SK-N-SH (cell line): ENCODE measurements at places on chromosomes 6 and 20. TPM values are rescaled to one million over a fixed set of nuclear protein-coding genes. Genes with fewer than 3 reads are reported as not detected.

GRCh38 chr20:48818481-48818987 is 9.3 kb downstream of the PREX1 start:
- no peak for DNase-seq

DNA sequence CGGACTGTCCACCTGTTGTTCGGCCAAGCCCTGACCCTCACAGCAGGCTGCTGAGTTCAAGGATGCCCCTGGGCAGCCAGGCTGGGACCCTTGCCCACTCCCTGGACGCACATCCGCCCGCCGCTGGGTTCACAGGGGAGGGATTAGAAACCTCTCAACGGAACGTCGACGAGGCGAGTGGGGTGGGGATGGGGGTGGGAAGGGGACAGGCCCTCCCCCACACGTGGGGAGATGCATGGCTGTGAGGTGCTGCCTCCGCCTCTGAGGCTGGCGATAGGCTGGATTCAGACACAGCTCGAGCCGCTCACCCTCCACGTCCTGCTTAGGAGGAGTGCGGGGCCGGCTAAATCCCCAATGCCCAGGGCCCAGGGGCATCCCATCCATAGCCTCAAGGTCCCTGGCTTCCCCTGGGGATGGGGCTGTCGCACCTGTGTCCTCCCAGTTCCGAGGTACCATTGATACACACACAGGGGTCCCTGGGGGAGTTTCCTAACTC is 90.6 kb upstream of the BHLHE23 start:
- DNase-seq = no peak

- no peak for DNase-seq
Observed at GRCh38 chr6:154956771-154957522, 38.2 kb upstream of the TIAM2 start.

- no peak for DNase-seq
Observed at GRCh38 chr6:129647044-129647443, 62.9 kb downstream of the ARHGAP18 start.

- DNase-seq = no peak
Observed at GRCh38 chr20:10790013-10790412, 116.2 kb upstream of the JAG1 start.

DNA sequence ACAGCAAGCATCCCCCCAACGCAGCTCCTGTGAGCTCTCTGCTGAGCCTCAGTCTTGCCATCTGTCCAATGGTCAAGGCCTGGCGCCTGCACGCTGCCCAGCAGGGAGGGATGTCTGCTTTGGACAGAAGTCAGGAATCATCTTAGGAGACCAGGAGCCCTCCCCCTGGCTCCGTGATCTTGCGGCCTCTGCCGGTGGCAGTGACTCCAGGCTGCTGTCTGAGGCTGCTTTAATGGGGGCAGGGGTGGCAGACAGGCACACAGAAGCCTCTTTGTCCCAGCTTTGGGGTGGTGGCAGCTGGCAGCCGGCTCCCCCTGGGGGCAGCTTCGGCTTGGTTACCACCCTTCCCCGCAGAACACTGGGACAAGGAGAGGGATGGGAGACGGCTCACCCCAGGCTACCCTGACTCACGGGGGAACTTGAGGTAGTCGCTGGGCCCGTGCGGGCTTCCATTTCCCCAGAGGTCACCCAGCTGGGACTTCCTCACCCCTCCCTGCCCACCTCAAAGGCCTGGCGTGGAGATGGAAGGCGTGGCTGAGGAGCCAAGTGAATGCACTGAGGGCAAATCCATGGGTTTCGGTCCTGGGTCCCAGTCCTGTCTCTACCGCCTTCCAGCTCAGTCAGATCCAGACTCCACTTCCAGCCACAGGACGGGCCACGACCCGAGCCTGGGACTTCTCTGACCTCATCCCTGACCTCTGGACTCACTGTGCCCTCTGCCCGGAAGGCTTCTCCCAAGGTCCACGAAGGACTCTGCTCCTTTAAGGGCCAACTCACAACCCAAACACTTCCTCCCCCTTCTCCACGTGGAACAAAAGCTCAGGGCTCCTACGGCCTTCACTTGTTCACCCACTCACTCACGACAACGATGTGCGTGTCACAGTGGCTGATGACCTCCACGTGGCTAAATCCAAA is 14.8 kb downstream of the PEDS1 start:
- no peak for DNase-seq

- peak; percentile 48 for DNase-seq
Observed at GRCh38 chr6:111057074-111057752, 30.1 kb upstream of the SLC16A10 start.

DNA sequence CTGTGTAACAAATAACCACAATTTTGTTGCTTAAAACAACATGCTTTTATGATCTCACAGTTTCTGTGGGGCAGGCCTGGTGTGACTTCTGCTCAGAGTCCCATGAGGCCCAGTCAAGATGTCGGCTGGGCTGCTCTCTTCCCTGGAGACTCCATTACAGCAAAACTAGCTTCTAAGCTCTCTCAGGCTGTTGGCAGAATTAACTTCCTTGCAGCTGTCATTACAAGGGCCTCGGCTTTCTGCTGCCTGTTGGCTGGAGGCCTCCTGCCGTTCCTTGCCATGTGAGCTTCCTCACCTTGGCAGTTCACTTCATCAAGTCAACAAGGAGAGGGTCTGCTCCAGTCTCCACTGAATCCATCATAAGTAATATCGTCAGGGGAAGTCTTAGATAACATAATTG is 659.2 kb downstream of the PRKN start:
- DNase-seq = no peak

ADRM1 gene
- 137 and 142 TPM in 2 replicates for polyA plus RNA-seq

PLTP gene
- 114 and 154 TPM in 2 replicates for polyA plus RNA-seq

ITPA gene
- 66.7 and 67.7 TPM in 2 replicates for polyA plus RNA-seq
